T-helper 17 cell (primary cell): ENCODE measurements at places on chromosomes 3 and 15.

- no peak for DNase-seq
Measured at GRCh38 chr15:71115567-71116351, 488 bp downstream of the THSD4 start.

DNA sequence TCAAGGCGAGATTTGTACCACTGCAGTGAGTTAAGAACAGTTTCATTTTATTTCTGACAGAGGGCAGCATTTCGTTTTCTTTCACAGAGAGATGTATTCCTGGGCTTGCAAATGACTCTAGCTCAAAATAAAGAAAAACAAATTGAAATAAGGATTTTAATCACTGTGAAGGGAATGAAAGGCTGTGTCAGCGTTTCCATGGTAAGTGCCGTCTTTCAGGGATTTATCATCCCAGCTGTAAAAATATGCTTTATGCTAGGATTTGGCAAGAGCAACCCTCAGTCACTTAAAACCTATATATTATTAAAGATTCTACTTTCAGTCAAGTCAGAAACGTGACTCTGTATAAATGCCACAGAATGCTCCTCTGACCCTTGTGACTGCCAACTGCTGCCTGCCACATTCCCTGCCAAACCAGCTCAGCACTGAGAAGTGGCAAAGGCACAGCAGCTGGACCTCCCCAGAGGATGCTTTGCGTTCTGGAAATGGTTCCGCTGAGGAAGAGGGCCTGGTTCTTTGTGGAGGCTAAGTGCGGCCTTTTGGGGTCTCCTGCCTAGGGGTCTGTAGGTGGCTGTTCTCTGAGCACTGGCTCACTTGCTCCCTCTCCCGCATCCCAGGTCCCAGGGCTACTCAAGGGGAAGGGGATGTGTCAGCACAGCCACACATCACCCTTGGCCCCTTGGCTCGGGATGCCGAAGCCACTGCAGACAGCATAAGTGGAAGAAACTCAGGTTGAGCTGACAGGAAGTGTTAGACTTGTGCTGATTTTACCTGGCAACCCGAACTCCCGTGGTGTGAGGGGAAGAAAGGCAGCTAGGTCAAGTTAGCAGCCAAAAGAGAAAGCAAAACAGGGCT, 56.6 kb upstream of the POMGNT2 start:
- DNase-seq: no peak

GRCh38 chr15:79956354-79956939, 14.5 kb downstream of the BCL2A1 start:
- no peak for DNase-seq

- no peak for DNase-seq
Measured at GRCh38 chr3:62139957-62140356, 233.4 kb downstream of the FEZF2 start.

GRCh38 chr3:94379264-94379663, 316.4 kb downstream of the NSUN3 start:
- no peak for DNase-seq
